ENCODE measurements at places on chromosomes 6 and 20.

DNA sequence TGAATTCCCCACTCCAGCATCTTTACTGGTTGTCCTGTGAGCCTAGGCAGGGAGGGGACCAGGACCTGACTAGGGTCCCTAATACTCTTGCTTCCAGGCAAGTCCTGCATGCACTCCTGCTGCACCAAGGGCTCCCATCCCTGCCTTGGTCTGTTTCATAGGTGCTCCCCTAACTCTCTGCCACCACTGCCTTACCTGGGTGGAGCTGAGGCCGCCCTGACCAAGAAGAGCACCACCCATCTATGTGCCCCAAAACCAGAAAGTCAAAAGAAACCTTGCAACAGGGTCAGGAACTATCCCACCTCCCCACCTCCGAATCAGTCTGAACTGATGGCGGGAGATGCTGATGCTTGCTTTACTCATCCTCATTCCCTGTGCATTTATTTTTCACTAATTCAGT is 23.6 kb downstream of the HLA-G start:
- DNase-seq: no peak

DNA sequence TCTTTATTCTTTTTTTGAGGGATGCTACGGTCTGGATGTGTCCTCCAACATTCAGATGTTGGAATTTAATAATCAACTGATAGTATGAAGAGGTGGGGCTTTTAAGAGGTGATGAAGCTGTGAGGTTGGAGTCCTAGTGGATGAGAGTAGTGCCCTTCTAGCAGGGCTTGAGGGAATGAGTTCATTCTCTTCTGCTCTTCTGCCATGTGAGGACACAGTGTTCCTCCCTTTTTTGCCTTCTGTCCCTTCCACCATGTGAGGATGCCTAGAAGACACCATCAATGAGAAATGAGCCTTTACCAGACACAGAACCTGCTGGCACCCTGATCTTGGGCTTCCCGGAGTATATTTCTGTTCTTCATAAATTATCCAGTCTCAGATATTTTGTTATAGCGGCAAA is 82.1 kb upstream of the MLIP start:
- DNase-seq: no peak

- no peak for DNase-seq
Observed at GRCh38 chr6:54097753-54098152, 13.5 kb upstream of the MLIP start.

DNA sequence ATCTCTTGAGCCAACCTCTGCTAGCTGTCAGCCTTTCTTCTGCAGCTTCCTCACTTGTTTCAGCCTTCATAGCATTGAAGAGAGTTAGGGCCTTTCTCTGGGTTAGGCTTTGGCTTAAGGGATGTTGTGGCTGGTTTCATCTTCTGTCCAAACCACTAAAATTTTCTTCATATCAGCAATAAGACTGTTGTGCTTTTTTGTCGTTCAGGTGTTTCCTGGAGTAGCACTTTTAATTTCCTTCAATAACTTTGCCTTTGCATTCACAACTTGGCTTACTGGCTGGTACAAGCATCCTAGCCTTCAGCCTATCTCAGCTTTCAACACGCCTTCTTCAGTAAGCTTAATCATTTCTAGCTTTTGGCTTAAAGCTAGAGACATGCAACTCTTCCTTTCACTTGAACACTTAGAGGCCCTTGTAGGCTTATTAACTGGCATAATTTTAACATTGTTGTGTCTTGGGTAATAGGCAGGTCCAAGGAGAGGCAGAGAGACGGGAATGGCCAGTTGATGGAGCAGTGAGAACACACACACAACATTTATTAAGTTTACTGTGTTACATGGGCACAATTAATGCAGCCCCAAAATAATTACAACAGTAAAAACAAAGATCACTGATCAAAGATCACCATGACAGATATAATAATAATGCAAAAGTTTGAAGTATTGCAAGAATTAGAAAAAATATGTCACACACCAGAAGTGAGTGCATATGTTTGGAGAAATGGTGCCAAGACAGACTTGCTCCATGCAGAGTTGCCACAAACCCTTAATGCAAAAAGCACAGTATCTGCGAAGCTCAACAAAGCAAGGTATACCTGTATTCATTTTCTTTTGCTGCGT is 98.6 kb downstream of the HIVEP1 start:
- DNase-seq: no peak

- no peak for DNase-seq
Observed at GRCh38 chr6:25503686-25504085, 148.3 kb upstream of the SCGN start.

- no peak for DNase-seq
Observed at GRCh38 chr20:57869951-57870315, 160.1 kb upstream of the PMEPA1 start.

DNA sequence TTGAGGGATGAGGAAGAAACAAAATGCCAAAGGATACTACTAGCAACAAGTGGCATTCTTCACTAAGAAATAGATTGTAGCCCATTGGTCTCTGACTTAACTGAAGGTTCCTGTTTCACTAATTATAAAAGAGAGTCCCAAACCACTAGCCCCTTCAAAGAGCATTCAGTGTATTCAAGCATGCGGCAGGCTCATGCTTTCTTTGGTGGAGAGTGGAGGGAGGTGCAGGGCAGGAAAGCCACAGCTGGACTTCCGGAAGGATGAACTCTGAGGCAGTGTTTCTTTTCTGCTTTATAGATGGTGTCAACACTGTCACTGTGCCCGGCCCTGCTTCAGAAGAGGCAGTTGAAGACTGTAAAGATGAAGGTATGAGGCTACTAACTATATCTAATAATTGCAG is 636.1 kb downstream of the KIF16B start:
- no peak for DNase-seq

- no peak for DNase-seq
Observed at GRCh38 chr6:169452869-169453620, 199.4 kb upstream of the THBS2 start.

DNA sequence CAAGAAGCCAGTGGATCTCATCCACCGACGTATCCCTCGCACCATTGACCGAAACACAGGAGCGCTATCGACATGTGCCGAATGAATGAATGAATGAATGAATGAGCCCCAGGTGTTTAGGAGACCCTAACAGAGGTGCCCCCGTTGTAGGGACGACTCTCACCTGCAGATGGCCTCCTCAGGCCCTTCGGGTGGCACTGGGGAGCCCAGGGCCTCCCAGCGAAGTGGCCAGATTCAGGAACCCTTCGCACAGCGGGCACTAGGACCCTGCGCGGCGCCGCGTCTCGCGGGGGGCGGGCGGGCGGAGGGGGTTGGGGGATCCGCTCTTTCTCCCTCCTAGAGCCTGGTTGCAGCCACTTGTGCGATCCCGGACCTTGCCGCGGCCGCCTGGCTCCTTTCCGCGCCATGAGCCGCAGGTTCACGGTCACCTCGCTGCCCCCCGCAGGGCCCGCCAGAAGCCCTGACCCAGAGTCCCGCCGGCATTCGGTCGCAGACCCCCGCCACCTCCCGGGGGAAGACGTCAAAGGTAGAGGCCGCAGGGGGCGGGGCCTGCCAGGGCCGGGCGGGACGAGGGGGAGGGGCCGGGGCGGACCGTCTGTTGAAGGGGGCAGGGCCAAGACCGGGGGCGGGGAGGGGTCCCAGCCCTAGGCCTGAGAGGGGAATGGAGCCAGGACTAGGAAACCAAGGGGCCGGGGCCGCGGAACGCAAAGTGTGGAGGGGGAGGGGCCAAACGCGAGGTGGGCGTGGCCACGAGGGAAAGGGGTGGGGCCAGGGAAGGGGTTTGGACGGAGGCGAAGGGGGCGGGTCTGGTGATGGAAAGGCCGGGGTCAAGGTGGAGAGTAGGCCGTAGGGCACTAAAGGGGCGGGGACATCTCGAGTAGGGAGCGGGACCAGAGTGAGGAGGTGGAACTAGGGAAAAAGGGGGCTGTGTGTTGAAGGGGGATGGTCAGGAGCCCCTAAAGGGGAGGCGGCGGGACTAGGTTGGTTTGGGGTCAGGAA is 7.4 kb upstream of the SLC12A5 start:
- DNase-seq: peak; percentile 93

- DNase-seq: no peak
Observed at GRCh38 chr20:4190792-4191519, 175.6 kb upstream of the RNF24 start.

DNA sequence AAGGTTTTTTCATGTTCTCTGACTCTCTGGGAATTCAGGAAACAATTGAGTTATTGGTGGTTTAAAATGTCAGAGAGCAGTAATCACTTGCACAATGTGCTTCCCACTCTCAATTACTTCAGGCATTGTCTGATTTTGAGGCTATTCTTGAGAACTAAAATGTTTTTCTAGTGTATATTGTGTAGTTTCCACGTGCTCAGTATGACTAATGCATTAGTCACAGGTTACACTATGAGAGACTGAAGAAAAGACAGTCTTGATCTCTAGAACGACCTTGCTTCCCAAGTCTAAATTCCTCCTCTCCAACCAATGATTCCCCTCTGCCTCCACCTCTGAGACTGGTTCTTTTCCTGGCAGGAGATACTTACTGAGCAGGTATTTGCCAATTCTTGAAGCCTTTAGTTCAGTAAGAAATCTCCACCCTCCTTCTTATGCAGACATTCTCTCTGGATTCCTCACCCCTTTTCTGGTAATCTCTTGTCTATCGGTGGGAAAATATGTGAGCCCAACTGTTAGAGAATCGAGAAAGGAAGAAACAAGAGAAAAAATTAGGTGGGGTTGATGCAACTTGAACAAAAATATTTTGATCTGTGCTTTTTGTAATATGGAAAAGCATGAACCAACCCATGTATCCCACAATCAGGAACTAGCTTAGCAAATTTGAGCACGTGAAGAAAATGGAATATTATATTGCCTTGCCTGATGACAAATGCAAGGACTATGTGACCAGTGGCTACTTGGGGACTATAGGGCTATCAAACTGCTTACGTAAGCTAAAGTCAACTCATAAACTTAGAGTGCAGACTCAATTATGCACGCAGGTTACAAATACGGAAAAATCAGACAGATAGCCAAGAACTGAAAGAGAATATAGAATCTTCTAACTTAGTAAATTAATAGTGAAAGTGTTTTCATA is 61.1 kb upstream of the SLC22A16 start:
- no peak for DNase-seq

DNA sequence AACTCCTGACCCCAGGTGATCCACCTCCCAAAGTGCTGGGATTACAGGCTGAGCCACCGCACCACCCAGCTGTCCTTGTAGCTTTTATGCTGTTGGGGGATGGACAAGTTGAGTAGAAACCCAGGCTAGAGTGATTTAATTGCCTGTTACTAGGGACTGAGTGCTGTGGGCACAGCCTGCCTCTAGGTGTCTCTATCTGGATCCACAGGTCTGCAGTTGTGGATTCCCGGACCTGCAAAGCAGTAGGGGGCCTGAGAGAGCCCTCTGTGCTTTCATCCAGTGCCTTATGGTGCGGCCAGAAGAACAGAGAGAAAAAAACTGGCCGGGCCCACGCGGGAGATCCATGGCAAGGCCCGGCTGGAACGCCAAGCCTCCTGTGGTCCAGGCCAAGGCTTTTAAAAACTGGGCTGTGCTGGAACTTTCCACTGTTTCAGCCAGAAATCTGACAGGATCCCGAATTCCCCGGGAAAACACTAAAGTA is 5.2 kb downstream of the SIRPA start:
- DNase-seq: peak; percentile 81

GRCh38 chr6:150932996-150933395 is 67.5 kb downstream of the MTHFD1L start:
- no peak for DNase-seq

- no peak for DNase-seq
Observed at GRCh38 chr6:119584088-119584487, 234.5 kb upstream of the MAN1A1 start.

GRCh38 chr6:72464246-72464645 is 157.6 kb upstream of the KCNQ5 start:
- no peak for DNase-seq

GRCh38 chr6:37653933-37654565 is 43.6 kb downstream of the MDGA1 start:
- DNase-seq: peak; percentile 42

- no peak for DNase-seq
Observed at GRCh38 chr6:37011656-37012378, 6.4 kb downstream of the FGD2 start.

DNA sequence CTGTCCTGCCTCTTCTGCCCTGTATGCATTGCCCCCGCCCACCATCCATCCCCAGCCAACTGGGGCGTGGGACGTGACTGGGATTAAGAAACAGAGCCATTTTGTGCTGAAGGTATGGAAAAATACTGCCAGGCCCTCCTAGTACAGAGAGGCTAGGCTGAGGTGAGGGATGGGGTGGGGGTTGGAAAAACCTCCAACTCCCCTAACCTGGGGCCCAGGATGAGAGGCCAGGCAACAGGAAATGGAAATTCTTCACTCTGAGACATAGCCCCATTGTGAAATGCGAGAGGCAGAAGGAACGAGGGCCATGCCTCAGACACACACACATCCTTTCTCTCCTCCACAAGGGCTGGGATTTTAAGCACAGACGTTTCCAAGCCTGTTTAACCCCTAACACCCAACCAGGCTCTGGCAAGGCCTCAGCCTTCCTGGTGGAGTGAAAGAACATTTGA is 19.9 kb downstream of the KCNK5 start:
- DNase-seq: no peak

- DNase-seq: no peak
Observed at GRCh38 chr20:47423586-47423985, 67.1 kb upstream of the ZMYND8 start.

DNA sequence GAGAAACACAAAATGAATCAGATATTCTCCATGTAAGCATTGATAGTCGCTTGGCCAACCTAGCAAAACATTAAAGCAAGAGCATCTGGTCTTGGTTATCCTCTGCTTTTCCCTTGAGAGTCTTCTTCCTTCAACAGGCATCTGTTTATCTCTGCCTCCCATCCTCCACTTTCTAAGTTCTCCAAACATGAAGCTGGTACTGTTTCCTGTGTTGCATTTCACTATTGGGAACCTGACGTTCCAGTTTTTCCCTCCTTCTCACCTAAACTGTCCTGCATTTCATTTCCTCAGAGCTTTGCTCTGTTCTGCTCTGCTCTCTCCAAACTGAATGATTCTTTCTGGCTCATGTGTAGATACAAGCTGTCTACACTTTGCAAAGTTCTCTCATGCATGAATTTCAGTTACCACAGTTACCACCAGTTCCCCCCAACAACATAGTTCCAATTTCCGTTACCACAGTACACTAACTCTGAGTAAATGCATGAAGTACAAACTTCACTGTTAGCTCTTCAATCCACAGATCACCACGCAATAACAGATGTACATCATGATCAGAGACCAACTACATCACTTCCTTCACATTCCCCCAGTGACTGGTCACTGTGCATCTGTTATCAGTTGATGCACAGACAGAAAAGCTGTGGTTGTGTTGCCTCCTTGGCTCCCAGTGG is 86.7 kb upstream of the F13A1 start:
- no peak for DNase-seq

GRCh38 chr6:6074190-6074589 is 67.5 kb upstream of the NRN1 start:
- DNase-seq: no peak

DNA sequence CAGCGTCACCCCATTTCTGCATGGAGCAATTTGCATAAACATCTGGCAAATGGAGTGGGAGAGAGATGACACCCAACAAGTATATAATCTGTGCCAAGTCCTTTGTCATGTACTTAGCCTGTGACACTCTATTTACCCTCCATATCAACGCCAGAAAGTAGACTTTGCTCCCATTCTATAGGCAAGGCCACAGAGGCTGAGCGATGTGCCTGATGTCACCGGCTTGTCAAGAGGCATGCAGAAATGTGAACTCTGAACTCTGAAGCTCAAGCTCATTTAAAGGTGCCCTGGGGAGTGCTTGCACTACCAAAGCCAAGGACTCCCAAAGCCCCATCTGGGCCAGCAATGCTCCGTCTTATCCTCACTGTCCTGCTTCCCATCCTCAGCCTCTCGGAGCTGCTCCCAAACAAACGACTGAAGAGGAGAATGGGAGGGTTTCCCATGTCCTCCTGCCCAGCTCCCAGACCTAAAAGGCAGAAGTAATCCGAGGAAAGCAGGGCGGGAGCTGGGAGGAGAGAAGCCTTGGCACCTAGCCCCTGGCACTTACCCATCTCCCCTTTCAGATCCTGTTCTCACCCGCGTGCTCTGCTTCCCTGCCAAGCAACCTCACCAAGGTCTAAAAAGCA is 9.2 kb downstream of the CPNE5 start:
- DNase-seq: no peak
